Adipocyte (in vitro differentiated cells): ENCODE measurements at places on chromosomes 2 and 18.

- DNase-seq, result no peak
Measured at GRCh38 chr2:152569186-152569585, 148.1 kb downstream of the PRPF40A start.

DNA sequence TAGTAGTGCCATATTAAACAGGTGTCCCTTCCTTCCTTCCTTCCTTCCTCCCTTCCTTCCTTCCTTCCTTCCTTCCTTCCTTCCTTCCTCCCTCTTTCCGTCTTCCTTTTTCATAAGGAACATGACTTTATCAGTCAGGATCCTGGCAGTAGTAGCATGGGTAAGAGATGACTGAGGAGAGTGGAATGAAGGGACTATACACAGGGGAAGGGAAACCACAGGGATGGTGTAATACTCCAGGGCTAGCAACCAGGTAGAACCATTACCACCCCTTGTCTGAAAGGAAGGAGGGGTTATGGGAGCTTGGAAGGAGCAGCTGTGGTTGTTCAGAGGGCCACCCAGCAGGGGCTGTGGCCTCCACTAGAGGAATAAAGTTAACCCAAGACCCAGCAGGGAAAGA, 23.2 kb upstream of the KDM3A start:
- DNase-seq, result peak; percentile 7

GRCh38 chr2:231123362-231123898, 1.4 kb downstream of the HTR2B start:
- no peak for DNase-seq

- no peak for DNase-seq
Measured at GRCh38 chr2:171210864-171211431, 50.3 kb upstream of the TLK1 start.

DNA sequence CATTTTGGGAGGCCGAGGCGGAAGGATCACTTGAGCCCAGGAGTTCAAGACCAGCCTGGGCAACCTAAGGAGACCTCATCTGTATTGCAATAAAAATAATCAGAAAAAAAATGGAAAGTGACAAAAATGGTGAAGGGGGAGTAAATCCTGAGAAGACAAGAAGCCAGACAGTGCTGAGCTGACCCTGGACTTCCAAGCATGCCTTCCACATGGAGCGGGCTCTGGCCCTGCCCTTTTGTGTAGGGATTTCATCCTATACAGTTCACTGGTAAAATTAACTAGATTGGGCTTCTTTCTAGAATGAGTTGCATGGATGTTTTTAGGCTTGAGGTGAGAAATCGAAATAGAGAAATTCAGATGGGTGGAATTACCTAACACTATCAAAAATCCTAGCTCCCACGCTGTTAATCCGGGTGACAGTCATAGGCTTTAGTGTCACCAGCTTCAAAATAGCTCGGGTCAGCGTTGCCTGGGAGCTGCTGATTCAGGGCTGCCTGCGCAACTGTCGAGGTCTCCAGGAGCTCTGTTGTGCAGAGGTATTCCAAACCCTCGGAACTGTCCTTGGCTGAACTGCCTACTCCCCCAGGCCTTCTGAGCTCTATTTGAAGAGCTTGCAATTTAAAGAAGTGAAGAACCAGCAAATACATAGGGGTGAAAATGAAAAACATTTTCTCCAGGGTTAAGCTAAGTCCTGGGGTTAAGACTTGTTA, 21.5 kb upstream of the ZNF532 start:
- no peak for DNase-seq

- DNase-seq, result peak; percentile 46
Measured at GRCh38 chr2:48496849-48497248, 33.1 kb upstream of the STON1 start.

DNA sequence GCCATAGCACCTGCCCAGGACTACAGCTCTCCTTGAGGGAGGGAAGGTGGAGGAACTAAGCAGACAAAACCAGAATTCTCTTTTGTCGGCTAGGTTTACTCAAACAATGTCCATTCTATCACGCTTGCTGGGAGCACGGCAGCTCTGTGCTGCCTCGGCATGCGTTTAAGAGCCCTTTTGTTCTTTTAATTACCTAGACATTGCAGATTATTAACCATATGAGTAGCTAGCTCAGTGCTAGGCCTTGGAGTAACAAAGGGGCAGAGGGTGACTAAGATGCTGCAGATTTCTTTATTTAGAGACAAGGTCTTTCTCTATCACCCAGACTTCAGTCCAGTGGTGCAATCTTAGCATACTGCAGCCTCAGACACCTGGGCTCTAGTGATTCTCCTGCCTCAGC, 11.1 kb downstream of the MSGN1 start:
- no peak for DNase-seq
